ENCODE measurements at places on chromosomes 16 and 17.

- DNase-seq, result no peak
Measured at GRCh38 chr17:65595071-65595656, 33.7 kb upstream of the AXIN2 start.

GRCh38 chr16:66660422-66661209, 35.9 kb downstream of the CMTM4 start:
- DNase-seq, result peak; percentile 90

GRCh38 chr16:6274351-6274750, 1058.3 kb upstream of the RBFOX1 start:
- no peak for DNase-seq

- peak; percentile 93 for DNase-seq
Measured at GRCh38 chr16:73068541-73069401, 20.8 kb upstream of the ZFHX3 start.

DNA sequence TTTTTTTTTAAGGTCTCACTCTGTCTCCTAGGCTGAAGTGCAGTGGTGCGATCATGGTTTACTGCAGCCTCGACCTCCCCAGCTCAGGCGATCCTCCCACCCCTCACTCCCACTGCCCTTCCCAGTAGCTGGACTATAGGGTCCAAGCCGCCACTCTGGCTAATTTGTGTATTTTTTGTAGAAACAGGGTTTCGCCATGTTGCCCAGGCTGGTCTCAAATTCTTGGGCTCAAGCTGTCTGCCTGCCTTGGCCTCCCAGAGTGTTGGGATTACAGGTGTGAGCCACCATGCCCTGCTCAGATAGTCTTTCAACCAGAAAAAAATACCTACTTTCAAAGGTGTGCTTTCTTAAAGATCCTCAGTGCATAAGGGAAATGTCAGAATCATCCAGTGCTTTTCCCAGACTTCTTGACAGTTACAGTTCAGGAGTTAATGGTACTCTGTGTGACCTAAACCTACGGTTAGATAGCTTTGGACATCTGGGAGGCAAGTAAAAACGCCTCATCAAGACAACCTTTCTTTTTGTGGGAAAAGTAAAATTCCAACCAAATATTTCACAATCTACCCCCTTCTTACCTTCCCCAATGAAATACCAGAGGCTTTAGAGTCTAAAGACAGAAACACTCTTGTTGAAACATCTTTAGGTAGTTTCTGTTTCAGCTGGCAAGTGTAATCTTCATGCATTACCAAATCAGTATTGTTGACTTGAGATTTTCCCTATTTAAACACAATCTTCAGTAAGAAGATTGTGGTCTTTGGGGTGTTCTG, 6.8 kb downstream of the RSPRY1 start:
- DNase-seq, result peak; percentile 26

DNA sequence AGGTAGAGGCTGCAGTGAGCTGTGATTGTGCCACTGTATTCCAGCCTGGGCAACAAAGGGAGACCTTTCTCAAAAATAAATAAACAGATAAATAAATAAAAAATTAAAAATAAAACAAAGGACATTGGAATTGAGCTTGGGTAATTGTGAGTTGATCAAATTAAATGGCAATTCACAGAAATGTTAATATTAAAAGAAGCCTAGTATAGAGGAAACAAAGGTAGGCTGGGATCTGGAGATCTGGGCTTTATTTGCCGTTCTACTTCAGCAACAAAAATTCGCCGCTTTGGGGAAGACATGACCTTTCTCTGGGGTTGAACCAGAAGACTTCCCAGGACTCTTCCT, 332 bp upstream of the VPS25 start:
- DNase-seq, result no peak

- DNase-seq, result no peak
Measured at GRCh38 chr17:81240761-81241160, 1.6 kb downstream of the NDUFAF8 start.

DNA sequence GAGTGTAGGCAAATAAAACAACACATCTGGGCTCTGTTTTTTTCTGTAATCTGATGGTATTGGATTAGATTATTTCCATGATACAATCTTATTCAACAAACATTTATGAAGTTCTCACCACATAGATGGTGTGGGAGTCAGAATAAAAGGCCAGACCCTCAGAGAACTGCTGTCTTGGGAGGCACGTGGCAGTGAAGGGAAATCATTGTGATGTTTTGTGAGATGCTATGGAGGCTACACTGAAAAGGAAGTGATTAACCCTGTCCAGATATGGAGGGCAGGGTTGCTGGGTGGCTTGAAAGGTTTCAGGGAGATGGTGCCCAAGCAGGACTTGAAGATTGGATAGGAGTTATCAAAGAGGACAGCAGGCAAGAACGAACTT, 35.6 kb downstream of the DHRS7B start:
- DNase-seq, result no peak

DNA sequence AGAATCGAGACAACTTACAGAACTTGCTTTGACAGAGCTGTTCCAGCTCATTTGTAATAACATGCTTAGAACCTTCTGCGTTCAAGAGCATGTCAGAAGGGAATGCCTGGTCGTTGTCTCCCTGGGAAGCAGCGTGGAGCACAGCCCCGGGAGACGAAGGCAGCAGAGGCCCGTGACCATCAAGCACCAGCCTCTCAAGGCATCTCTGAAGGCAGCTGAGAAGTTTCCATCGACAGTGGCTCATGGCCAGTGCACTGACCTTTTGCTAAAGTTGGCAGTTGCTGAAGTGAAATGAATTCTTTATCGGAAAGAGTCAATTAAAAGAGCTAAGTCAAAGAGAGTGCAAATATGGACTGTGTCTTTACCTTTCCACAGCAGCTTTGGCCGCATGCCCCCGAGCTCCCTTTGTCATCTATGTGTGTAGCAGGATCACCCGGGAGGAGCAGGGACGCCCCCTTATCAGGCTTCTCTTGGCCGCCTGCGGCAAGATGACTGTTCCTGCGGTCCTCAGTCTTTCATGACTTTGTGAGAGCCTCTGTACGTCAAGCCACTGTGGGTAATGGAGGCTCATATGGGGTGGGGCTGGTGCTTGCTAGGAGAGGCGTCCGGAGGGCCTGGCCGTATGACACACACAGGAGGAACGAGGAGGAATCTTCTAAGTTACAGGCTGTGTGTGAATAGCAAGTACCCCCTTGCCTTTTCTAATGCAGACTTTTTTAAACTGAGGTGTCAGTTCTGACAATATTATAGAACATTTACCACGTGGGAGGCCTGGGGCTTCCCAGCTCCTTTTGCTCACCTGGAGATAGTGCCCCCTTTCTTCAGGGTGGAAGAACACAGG, 54.2 kb downstream of the LDHD start:
- DNase-seq, result no peak

- peak; percentile 49 for DNase-seq
Measured at GRCh38 chr17:58121925-58122324, 26.3 kb upstream of the OR4D1 start.

DNA sequence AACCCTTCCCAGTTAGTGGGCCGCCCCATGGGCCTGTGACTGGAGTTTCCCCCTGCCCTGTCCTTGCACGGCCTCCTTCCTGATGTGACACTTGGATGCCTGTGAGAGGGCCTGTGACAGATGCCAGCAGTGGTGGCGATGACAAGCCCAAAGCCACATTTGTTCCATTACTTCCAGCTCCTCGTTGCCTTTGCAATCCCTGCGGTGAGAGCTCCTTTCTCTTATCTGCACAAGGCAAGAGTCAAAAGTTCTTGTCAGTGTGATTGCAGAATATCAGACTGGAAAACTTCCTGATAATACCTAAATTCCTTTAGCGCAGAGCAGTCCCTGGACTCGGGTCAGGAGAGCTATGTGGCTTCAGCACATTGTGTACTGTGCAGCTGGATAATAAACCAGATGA, 54.4 kb upstream of the ARHGAP44 start:
- DNase-seq, result no peak

GRCh38 chr16:51592001-51592501, 441.0 kb upstream of the SALL1 start:
- no peak for DNase-seq

DNA sequence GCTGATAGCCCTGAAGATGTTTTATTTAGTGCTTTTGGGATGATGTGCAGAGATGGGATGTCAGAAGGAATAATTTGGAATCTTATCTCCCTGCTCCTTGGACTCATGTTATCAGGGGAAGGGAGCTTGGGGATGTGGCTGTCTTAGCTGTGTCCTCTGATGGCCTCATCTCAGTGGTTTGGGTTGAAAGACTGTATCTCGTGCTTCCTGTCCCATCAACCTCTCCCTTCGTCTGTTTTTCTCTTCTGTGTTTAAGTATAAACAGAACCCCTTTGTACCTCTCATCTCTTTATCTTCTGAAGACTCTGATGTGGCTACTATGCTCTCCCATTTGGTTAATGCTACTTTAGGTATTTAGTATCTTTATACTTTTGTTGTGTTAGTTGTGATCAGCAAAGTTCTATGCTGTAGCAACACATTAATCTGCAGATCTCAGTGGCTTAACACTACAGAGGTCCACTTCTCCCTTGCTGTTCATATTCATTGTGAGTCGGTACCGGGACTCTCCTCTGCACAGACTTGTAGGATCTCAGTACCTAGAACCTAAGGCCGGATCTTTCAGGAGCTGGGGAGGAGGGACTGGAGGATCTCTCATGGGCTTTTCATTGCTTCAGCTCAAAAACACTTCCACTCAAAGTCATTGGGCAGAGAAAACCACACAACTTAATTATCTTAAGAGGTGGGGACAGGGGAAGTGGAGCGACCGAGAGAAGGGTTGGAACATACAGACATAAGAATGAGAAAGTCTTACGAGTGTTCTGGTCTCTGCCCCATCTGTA, 28.8 kb downstream of the PRKCA start:
- DNase-seq, result no peak

GRCh38 chr17:20966870-20967269, 75.9 kb downstream of the USP22 start:
- no peak for DNase-seq

GRCh38 chr17:7336240-7337175, at the start of gene ACAP1:
Gene ACAP1 (plus strand): TSS chr17:7336529. CDS start chr17:7336735, 206 bp downstream.
- no peak for DNase-seq

- no peak for DNase-seq
Measured at GRCh38 chr16:84654238-84654637, 5.9 kb downstream of the KLHL36 start.

GRCh38 chr16:51500306-51500705, 349.2 kb upstream of the SALL1 start:
- peak; percentile 30 for DNase-seq

DNA sequence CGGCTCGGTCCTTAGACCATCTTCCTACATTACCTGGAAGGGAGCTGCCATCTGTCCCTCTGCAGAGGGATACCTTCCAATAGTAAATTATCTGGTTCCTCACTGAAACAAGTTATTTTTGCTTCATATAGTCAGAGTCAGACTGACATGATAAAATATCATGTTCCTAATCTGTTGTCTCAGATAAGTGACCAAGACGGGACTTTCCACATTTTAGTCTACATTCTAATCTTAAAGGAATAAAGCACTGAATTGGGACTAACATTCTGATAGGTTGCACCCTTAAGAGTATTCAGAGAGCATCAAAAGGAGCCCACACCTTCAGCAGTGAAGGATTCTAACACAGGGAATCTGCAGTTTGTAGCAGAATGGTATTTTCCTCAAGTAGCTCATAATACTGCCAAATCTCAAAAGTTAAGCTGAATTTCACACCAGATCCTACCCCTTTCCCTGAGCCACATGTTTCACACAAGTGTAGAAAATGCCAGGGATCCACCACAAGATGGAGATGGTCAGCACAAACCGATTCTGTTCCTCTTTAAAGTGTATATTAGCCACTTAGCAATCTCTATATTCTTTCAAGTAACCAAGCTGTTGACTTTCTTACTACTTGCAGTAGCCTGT, 13.4 kb downstream of the GINS2 start:
- peak; percentile 26 for DNase-seq

DNA sequence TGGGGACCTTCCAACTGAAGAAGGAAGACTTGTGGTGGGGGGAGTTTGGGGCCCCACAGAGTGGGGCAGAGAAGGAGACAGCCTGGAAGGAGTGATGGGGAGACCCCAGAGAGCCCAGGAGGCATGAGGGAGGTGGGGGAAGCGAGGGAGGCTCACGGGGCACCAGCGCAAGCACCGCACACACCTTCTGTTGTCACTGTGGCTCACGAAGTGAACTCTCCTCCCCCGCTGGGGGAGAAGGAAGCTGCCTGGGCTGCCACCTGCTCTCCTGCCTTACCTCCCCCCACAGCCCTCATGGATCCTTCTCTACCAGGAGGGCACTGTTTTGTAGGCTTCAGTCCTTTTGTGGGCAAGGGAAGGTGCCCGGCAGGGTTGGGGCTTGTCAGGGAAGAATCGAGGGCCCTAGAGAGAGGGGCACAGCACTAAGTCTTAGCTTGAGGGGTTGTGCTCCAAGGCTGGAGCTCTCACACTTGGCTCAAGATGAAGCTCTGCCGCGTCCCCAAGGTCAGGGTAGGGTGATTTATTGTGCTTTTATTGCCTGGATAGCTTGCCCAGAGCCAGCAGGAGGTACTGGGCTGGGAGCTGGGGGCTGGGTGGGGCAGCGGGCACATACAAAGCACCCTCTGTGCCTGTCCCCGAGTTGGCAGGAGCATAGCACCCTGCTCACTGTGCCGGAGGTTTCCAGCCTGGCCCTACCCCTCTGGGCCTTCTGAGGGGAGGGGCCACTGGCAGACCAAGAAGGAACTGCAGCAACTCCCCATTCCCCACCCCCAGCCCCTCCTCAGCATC, 4.6 kb upstream of the STARD3 start:
- no peak for DNase-seq

DNA sequence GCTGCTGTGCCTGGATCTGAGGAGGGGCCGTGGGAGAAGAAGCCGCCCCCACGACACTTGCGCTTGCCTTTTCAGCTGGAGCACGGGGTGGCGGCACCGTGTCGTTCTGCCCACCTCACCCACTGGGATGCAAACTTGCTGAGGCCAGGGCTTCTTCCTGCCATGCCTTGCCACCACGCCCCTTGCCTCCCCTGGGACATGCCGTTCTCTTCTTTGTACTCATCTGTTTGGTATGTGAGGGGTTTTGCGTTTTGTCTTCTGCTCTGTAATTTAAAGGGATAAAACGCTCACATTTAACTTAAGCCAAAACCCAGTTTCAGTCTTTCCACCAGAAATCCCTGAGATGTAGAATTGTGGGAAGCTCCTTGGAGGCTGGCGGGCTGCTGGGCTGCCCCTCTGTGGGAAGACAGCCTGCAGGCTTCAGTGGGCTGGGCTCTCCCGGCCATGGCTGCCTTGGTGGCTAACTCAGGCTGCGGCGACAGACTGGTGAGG, 180.2 kb downstream of the RPTOR start:
- peak; percentile 79 for DNase-seq

- no peak for DNase-seq
Measured at GRCh38 chr16:2806286-2806685, 8.0 kb downstream of the PRSS41 start.

- DNase-seq, result no peak
Measured at GRCh38 chr17:4130715-4131114, 12.1 kb downstream of the ZZEF1 start.

- no peak for DNase-seq
Measured at GRCh38 chr17:7582396-7583252, 1.0 kb upstream of the MPDU1 start.

GRCh38 chr16:83992624-83993023, 24.6 kb downstream of the NECAB2 start:
- peak; percentile 44 for DNase-seq

Data from HCEC 1CT (cell line).